Left hindlimb (tissue), 1 donor: ENCODE measurements at places on chromosomes 13 and 19.

GRCh38 chr13:94239135-94239534 lies 240.3 kb downstream of the DCT start:
- no peak for DNase-seq

GRCh38 chr19:12868540-12869112 lies 12.6 kb downstream of the DNASE2 start:
- DNase-seq = no peak

DNA sequence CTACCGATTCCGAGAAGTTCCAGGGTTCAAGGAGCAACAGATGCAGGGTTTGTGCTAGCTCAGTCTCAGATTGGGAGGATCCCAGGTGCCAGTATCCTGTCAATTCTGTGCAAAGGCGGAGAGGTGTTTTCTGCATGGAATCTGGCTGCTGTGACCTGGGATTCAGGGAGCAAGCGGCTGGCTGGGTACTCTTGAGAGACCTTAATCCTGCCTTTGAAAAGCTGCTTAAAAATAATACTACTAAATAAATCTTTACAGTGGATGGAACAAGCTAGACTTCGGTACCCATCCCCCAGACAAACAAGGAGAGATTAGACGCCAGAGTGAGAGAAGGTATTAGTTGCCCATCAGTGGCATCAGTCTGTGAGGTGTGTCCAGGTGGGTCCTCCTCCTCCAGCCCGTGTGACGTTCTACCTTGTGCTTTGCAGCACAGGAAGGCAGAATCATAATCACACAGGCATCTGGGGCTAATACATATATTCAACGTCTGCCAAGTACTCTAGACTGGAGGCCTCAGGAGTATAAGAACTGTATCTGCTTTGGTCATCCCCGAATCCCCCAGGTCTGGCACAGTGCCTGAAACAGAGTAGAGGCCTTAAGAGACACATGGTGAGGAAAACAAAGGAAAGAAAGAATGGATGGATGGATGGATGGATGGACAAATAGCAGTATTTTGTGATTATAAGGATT lies 230.6 kb downstream of the ZNF536 start:
- DNase-seq = no peak

- DNase-seq = peak; percentile 25
Observed at GRCh38 chr13:91563799-91564198, 165.4 kb downstream of the GPC5 start.

DNA sequence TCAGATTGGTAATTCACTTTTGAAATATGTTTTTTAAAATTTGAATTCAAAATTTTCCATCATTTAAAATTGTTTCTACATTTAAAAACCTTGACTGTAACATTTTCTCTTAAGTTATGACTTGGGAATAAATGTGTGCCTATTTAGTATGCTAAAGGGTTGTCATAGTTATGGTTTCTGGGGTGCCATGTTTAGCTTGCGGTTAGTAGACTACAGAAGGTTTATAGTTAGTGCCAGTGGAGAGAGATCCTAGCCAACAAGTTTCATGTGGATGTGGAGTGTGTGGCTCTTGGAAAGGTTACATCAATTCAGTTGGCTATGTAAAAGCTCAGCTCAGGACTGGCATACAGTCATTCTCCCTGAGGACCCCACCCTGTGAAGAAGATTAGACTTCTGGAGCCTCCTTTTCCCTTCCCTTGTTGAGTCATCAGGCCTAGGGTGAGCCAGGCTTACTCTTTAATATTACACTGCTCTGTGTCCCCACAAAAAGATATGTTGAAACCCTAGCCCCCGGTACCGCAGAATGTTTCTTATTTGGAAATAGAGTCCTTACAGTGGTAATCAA lies 20.4 kb downstream of the LMO7 start:
- no peak for DNase-seq

- no peak for DNase-seq
Observed at GRCh38 chr19:3721887-3722442, 13.8 kb downstream of the TJP3 start.

GRCh38 chr13:91056746-91057145 lies 290.7 kb upstream of the MIR17HG start:
- no peak for DNase-seq

DNA sequence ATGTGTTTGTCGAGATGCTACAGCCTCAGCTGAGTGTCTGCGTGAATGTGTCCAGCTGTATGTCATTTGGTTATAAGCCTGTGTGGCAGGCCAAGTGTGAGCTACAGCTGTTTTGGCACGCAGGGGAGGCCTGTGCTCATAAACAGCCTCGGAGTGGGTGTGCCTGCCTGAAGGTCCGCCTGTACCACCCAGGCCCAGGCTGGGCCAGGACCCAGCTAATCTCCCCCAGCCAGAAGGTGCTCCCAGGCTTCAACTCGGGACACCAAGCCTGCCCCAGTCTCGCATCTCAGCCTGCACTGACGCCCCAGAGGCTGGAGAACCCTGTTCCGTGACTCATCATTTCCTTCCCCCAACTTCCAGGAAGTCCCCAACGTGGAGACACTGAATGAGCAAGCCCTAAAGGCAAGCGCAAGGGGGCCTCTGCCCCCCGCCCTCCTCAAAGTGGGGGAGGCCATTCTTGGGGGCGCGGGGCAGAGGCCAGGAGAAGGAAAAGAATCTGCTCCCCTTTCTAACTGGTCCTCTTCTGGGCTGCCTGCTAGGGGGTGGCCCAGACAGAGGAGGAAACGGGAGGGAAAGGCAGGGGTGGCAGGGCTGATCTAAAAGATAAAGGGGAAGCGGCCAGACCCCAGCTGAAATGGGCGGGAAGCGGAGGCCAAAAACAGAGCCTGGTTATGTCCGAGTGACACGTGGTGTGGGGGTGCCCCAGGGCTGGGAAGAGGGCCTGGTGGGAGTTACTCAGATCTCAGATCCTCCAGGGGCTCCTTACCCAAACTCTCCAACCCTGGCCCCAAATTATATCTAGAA lies 2.0 kb downstream of the SLC1A5 start:
- peak; percentile 84 for DNase-seq

DNA sequence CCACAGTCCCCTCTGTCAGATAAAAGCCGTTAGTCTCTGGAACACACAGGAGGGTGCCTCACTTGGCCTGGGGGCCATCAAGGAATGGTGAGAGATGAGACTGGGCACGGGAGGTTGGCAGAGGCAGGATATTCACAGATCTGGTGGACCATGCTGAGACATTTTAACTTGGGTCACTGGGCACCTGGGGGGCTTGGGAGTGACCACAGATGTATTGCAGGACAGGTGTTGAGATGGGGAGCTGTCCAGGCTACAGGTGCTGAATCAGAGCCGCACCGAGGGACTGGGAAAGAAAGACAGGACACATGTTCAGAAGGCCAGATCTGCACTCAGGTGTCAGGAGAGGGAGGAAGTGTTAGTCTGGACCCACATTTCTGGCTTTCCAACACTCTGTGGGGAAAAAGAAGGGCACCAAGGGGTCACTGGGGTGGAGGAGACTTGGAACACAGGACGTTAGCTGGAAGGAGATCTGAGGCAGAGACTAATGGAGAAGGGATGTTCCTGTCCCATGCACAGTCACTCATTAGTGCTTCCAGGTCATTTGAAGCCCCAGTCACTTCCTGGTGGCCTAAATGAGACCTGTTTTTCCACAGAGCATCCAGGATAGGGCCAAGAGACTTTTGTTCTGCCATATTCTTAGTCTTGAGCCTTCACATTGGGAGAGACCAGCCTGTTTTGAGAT lies 56.1 kb downstream of the CHST8 start:
- DNase-seq = no peak

- DNase-seq = no peak
Observed at GRCh38 chr13:98652721-98653462, 76.0 kb upstream of the STK24 start.

DNA sequence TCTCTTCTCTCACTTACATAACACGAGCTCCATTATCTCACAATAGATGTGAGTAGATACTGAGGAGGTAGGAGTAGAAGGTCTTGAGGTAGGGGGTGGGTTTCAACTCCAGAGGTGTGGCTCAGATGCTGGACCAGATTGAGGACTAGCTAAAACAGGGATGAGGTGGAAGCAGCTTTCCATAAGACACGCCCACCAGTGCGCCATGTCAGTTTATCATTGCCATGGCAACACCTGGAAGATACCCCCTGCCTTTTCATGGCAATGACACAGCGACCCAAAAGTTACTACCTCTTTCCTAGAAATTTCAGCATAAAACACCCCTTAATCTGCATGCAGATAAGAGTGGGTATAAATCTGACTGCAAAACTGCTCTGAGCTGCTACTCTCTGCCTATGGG lies 44.1 kb downstream of the KCTD15 start:
- DNase-seq = no peak

DNA sequence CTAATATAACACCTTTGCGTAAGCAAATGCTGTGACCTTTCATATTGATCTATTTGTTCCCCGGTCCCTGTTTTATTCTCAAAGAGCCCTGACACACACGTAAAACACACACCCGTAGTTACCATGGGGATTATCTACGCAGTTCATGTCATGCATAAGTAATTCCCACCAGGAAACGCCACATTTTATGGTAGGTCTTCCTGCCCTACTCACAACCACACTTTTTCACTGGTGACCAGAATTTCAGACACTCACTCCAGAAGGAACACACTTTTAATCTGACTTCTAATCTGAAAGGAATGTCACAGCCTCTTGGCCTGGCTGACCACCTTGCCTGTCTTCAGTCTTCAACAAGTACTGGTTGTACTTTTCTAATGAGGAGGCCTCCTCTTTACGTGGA lies 46.8 kb downstream of the SLC7A1 start:
- no peak for DNase-seq
